ENCODE measurements at places on chromosomes 6 and 20.

DNA sequence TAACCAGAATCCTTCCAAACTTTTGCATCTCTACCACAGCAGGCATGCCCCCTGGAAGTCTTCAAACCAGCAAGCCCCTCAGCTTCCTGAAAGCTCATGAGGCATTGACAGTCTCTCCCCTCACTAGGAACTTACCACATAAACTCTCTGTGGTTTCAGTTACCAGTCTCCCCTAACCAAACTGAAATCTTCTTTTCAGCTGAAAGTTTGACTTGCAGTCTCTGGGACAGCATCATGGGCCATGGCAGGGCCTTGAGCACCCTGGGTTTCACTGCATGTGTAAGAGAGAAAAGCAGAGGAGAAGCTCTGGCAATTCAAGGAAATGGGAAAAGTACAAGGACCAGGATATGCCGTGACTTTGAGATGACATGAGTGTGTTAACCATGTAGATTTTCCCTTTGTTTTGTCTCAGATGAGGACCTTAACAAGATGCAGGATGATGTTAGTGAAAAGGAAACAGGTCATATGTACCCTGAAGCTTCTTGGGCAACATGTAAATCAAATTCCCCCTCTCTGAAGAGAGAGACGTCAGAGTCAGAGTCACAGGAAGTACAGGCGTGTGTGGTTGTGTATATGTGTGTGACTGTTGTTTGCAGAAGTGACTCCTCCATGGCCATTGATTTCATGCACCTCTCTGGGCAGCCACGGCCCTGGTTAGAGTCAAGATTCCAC, 106.3 kb downstream of the TNFRSF21 start:
- DNase-seq = peak; percentile 41

GRCh38 chr6:122791310-122791679, 2.2 kb downstream of the SMPDL3A start:
- no peak for DNase-seq

DNA sequence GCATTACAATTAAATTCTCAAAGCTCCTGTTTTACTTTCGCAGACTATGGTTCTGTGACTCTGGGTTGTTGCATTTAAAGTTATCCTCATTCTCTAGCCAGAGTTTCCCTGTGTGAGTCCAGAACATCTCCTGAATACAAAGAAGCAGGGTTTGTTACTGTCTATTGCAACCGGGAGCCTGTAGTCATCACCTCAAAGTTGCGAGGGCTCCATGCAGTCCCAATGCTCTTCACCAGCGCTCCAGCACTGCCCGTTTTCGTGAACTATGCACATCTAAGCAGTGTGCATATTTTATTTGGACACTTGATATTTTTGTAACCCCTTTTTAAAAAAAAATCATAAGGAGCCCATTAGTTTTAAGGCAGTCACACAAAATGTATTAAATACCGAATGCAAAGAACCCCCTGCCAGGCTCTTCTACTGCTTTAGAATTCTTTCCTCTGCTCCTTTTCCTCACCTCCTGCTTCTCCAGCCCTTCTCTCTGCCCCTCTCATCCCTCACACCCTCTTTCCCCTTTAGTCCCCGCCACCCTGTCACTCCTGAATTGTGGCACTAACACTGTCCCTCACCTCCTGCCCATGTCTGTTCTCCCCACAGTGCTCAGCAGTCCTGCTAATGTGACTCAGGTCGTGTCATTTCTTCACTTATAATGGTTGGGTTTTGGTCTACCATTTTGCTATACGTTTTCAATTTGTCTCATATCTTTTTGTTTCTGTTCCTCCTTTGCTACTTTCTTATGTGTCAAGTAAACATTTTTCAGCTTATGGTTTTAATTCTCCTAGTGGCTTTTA, 1.1 kb upstream of the HLA-C start:
- DNase-seq = peak; percentile 37

- no peak for DNase-seq
These were observed 621.8 kb downstream of the CDH26 start for GRCh38 chr20:60579941-60580515.

DNA sequence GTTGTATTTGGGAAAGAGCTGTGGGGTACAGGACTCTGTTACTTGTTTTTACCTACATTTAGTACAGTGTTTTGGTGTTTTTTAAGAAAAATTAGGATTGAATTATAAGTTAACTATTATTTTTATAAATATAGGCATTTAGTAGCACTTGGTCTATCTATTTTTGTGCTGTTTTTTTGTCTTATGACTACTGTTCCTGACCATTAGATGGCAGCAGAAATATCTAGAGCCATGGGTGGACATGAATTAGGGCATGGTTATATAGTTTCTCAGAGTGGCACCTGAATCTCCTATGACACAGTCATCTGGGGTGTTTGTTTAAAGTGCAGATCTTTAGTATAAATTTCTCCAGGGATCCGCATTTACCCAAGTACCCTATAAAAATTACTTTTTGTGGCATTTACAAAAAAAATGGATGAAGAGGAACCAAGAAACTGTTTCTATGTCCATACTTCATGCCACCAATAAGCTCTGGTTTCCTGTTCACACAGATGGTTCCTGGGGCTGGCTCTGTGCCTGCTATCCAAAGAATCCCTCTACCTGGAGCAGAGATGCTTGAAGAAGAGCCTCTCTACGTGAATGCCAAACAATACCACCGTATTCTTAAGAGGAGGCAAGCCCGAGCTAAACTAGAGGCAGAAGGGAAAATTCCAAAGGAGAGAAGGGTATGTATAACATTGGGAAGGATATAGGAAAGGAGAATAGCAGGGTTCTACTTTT, 19.8 kb downstream of the NFYA start:
- no peak for DNase-seq

DNA sequence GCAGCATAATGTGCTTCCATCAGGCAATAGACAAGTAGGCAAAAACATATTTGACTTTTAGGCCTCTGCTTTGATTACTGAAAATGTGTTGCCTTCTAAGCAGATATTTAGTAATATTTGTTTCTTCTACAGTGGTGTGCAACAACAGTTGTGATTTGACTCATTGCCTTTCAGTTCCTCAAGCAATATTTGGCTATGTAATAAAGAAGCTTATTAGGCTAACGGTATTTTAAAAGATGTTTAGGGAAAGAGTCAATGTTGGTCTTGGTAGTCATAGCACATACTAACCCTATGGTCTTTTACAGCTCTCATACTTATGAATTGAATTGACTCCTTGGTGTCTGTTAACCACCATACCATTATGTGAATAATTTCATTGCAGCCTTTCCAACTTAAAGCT, 124.1 kb downstream of the GRIK2 start:
- DNase-seq = no peak

DNA sequence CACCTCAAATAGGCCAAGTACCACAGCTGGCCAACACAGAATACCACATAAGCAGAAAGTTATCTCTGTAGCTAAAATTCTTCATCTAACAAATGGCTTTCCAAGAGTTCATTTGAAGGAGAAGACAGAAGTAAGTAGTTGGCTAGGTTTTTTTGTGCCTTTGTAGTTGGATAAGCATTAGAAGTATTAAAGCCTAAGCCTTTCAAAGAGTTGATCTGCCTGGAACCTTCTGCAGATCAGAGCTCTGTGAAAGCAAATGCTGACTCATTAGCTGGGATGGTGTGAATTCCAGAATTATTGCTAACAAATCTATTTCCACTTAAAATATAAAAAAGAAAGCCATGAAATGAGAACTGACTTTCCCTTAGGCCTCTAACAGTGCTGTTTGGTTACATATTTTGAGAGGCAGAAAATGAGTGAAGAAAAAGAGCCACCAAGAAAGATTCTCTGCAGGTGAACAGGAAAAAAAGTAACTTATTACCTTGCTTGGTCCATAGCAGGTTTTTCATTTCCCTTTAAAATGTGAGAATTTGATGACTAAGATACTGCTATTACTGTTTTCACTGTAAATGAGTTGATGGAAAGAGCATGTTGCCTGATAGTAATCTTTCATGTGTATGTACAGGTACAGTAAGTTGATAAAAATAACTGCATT, 763.2 kb upstream of the FLRT3 start:
- DNase-seq = no peak

DNA sequence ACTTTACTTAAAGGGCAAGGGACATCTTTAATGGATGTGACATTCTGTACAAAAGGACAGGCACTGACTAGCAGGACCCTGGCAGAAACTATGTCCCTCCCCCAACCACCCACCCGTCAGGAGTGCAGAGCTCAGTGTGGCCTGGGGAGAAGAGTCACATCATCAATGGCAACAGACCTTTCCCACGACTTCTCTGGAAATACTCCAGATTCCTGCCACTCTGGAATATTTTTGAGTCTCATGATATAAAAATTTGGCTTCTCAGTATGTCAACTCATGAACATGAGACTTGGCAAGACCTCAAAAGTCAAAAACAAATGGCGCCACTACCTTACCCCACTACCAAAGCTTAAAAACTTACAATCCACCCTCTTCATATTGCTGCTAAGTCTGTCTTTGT, 118.3 kb downstream of the SLC23A2 start:
- no peak for DNase-seq

- DNase-seq = peak; percentile 23
These were observed 171.6 kb upstream of the FBXL4 start for GRCh38 chr6:99119109-99120031.

DNA sequence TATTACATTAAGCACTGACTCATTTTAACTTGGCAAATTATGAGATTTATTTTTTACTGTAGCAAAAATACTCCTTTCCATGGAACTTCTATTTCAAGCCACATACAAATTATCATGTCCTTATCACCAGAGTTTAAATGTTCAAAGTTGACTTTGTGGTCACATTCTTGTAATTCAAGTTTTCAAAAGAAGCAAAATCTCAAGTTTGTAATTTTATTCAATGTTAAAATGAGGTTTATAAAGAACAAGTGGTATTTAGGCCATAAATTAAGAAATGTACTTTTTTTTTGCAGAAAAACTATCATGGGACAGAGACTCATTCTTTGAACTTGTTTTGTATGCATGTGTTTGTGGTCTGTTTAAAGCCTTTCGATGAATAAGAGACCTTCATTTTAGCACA, 811.5 kb downstream of the TENT5A start:
- no peak for DNase-seq

- DNase-seq = no peak
These were observed 165.2 kb downstream of the HAO1 start for GRCh38 chr20:7775072-7775471.

DNA sequence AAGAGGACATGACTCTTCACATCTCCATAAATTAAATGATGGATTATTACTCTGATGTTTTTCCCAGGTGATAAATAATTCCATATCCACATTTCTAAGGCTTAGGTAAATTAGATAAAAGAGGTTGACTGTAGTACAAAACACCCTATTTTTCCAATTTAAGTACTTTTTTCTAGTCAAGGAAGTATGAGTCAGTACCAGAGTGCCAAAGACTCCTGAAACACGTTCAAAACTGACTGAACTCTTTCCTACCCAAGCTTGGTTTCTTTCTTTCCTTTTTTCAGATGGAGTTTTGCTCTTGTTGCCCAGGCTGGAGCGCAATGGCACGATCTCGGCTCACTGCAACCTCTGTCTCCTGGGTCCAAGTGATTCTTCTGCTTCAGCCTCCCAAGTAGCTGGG, 85.0 kb downstream of the DOK5 start:
- DNase-seq = no peak

DNA sequence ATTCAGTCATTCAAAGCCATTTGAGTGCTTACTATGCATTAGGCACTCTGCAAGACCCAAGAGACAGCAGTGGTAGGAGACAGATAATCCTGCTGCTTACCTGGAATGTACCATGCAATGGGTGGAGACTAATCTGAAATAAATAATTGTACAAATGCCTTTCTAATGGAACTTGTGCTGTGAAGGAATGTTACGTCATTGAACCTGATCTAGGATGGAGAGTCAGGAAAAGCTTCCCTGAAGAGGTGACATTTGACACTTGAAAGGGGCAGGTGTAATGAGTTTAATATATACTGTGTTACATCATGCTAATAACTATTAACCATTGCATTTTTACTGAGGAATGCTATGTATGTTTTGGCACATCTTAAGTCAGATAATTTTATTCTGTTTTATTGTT, 491.0 kb upstream of the FLRT3 start:
- DNase-seq = no peak

DNA sequence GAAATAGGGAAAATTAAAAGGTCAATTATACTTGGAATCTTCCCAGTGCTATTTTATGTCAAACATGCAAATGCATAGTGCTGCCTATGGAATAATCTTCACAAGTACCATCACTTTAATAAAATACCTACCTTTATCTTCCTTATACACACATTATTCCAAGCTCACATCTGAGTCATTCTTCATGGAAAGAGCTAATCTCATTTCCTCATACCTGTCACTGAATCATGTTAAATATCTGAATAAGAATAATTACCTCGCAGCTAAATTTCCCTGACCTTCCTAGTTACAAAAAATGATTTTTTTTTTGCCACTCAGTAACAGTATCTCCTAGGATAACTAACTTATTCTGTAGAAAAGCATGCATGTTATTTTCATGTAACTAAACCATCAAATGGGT, 661.4 kb upstream of the HS3ST5 start:
- DNase-seq = no peak

- DNase-seq = no peak
These were observed 147.5 kb downstream of the MYO6 start for GRCh38 chr6:75896526-75896925.

DNA sequence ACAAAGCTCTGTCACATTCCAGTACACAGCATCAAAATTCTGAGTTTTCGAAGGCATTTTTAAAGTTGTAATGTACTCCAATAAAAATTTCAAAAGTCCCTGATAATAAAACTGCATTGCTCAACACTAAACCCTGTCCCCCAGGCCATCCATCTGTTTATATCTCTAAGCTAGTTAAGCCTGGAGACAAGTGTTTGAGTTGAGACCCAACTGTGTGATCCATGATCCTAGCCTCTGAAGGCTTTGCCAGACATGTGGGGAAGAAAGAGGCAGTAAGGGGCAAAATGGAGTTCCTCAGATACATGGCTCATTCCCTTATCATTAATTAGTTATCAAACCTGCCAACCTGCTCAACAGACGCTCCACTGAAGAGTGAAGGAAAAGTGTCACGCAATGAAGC, 198.4 kb downstream of the ISM1 start:
- no peak for DNase-seq

DNA sequence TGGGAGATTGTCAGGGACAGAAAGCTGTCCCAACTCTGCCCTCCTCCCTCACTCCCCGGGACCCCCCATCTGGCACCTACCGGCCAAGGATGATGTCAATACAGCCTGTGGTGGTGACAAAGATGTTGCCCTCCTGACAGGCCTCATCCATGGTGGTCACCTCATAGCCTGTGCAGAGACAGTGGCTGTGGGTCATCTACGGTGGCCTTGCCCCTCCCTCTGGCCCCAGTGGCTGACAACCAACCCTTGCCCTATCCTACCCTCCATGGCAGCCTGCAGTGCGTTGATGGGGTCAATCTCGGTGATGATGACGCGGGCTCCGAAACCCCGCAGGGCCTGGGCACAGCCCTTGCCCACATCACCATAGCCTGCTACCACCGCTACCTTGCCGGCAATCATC, 12.7 kb downstream of the AHCY start:
- no peak for DNase-seq

- DNase-seq = no peak
These were observed 159.3 kb upstream of the LAMA2 start for GRCh38 chr6:128723667-128724066.

GRCh38 chr6:32416036-32416435, 9.1 kb upstream of the BTNL2 start:
- DNase-seq = no peak
